ENCODE measurements at places on chromosomes 13 and 19.

DNA sequence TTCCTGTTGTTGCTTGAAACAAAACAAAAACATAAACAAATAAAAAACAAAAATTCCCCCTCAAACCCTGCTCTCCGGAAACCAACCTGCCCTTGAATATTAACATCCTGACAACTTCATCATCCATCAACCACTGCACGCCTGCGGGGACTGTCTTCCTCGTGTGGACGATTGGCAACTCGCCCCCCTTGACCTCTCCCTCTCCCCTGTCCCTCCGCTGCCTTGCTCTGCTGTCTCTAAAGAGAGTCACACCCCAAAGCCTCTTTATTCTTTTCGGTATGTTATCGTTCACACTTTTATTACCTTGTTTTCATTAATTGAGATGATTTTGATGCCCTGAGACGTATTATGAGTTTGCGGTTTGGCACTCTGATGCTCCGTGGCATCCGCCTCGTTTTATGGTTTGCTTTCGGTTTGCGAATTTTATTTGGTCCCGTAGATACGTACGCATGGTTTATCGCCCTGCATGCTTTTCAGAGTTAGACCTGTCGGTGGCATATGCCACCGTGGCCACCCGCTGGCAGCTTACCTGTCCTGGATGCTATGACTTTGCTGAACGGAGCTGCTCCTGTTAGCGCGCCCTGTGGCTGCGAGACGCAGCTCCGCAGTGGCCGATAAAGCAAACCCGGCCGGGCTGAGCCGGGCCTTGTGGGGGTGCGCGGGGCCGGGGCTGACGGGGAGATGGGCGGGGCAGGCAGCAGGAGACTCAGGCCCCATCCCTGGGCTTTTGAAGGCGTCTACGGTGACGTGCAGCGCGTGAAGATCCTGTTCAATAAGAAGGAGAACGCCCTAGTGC lies 10.6 kb downstream of the PTBP1 start:
- DNase-seq: no peak

GRCh38 chr19:19662871-19663255 lies 613 bp downstream of the ATP13A1 start:
- no peak for DNase-seq

GRCh38 chr19:43476606-43477005 lies 11.2 kb upstream of the LYPD3 start:
- DNase-seq: peak; percentile 62

- DNase-seq: no peak
These were observed 90.1 kb downstream of the SERP2 start for GRCh38 chr13:44463759-44464158.

DNA sequence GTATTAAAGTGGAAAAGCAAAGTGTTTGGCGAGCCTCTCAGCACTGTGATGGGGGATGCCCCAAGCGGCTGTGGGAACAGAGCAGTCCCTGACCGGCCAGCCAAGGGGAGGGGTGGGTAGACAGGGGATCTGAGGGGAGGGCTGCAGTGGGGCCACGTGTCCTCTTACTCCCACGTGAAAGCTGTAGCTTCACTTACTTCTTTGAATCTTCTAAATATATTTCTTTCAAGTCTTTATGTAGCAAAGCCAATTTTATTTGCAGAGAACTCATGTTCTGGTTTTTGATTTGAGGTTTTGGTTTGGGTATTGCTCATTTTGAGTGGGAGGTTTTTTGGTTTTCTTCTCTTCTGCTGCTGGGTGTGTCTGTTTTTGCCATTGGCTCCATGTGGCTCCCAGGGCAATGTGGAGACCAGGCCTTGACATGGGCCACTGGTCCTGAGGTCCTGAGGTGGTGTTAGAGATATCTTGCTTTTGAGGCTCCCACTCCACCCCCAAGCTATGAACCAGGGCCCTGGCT lies 17.7 kb upstream of the OVOL3 start:
- DNase-seq: no peak

- DNase-seq: no peak
These were observed 53.5 kb upstream of the ALOX5AP start for GRCh38 chr13:30681843-30682242.

DNA sequence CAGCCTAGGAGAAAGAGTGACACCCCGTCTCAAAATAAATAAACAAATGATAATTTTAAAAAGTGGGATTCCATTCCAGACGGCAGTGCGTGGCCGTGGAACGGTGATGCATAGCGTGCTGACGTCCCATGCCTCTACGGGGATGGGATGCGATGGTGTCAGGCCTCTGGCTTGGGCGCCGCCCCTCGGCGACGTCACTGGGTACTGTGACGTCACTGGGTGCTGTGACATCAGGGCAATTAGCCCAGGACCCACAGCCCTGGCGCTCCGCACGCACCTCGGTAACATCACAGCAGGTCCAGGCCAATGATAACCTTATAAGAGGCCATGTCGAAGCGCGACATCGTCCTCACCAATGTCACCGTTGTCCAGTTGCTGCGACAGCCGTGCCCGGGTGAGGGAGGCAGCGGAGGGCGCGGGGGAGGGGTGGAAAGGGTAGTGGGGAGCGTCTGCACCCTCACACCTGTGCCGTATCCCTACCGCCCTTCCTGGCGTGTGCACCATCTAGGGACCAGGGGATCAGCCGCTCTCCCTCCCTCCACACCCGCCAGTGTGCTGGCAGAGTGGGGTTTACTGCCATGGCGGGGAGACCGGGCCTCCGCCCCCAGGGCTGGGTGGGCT lies at the start of gene GAPDHS:
GAPDHS (plus strand) TSS at position 256 of the 621 bp plus-strand sequence; CDS start at position 328, 72 bp downstream.
- DNase-seq: no peak
